ENCODE measurements at places on chromosomes 3 and 15.

- no peak for DNase-seq
These were observed 29.7 kb downstream of the CACNA2D2 start for GRCh38 chr3:50473768-50474167.

GRCh38 chr3:53978386-53978785 lies 86.7 kb upstream of the SELENOK start:
- DNase-seq: no peak

DNA sequence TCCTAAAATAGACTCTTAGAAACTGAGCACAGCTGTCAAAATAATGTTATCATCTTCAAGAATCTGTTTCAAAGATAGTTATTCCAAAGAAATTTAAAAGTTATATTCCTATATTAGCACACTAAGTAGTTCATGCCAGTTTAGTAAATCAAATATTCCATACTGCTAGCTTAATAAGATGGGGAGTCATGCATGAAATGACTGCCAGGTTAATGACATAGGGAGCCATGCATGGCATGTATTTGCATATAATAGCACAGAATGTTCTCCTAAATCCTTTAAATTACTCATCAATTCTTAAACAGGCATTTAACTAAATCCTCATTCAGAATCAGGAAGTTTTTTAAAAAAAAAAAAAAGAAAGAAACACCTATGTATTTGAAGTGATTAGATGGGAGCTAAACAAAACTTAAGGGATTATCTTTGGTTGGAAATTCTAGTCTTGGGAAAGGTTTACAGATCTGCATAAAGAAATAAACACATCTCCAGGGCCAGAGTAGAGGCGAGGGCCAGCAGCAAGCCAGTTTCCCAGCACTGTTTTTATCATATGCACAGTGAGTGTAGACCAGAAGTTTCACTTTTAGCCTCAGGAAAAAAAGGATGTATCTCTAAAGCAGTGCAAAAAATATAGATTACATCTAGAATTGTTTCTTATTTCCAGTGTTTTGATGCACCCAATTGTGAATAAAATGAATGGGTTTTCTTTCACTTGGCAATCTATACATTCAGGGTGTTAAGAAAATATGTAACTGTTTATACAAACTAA lies 366.4 kb upstream of the AGTR1 start:
- no peak for DNase-seq

- DNase-seq: no peak
These were observed 66.2 kb upstream of the THSD4 start for GRCh38 chr15:71048913-71049675.

DNA sequence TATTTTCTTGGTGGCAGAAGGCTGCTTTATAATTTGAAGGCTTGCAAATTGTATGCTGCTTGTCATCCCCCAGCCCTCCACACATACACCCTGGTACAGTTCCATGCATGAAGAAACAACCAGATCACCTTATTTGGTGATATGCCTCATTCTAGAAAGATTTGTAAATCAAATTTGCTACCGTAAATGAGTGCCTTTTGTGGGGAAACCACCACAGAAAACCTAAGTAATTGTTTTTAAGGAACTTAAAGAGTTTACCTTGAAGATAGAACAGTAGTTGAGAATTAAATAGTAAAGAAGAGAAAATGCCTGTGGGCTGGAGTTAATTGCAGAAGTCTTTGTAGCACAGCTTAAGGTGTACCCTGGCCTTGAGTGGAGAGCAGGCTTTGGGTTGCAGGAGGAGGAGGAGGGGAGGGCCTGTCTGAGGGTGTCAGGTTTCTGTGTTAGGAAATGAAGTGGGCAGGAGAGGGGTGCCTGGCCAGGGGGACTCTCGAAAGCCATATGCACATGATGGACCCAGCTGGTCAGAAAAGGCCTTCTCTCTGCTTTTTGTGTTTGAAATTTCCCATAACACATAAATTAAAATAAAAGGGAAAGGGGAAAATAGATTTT lies 6.9 kb downstream of the NIPA2 start:
- no peak for DNase-seq

- no peak for DNase-seq
These were observed 77.9 kb upstream of the ASB14 start for GRCh38 chr3:57370341-57370740.

DNA sequence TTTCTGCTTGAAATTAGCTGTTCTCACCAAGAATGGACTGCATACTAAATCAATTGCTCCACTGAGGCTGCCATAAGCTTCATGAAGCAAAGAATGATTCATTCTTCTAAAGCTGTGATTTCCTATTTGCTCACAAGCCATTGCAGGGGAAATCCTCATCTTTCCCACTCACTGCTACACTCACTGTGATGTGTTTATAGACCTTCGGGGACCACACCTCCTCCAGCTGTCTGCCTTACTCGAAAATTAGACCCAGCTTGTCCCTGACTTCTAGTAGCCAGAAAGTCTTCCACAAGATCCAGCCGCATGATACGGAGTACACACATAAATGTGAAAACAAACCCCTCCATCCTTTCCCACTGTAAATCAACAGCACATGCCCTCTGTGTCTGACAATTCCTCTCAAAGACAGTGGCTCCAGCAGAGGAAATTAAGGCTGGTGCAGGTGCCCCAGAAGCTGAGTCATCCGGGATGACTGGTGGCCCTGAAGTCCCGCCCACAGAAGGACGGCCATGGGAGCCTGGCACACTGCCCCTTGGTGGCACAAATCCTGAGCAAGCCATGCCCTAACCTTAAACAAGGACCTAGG lies 172.0 kb downstream of the STT3B start:
- no peak for DNase-seq

GRCh38 chr15:95302206-95302605 lies 1028.3 kb upstream of the NR2F2 start:
- DNase-seq: no peak

GRCh38 chr15:31016446-31016915 lies 25.1 kb upstream of the MTMR10 start:
- no peak for DNase-seq

DNA sequence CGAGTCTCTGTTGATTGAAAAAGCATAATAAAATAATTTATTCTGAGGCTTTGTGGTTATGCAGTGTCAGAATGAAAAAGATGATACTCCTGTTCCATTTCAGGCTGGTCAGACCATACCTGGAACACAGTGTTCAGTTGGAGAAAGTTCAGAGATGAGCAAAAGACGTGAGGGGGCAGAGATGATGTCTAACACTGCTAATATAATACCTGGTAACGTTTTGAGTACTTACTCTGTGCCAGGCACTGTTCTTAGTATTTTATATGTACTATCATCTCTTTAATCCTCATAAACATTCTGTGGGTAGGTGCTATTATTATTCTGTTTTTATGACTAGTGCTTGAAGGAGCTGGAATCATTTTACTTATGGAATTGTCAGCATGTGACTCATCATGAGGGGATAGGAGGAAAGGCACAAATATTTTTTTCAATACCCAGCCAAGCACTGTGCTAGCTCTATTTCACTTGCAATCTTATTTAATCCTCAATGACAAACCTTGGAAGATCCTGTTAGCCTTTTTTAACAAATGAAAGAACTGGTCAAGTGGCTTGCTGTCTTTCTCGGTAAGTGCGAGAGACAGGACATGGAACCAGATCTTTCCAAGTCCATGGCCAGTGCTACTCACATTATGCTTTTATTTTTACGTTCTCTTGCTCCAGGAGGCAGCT lies 31.8 kb downstream of the IQGAP1 start:
- no peak for DNase-seq

DNA sequence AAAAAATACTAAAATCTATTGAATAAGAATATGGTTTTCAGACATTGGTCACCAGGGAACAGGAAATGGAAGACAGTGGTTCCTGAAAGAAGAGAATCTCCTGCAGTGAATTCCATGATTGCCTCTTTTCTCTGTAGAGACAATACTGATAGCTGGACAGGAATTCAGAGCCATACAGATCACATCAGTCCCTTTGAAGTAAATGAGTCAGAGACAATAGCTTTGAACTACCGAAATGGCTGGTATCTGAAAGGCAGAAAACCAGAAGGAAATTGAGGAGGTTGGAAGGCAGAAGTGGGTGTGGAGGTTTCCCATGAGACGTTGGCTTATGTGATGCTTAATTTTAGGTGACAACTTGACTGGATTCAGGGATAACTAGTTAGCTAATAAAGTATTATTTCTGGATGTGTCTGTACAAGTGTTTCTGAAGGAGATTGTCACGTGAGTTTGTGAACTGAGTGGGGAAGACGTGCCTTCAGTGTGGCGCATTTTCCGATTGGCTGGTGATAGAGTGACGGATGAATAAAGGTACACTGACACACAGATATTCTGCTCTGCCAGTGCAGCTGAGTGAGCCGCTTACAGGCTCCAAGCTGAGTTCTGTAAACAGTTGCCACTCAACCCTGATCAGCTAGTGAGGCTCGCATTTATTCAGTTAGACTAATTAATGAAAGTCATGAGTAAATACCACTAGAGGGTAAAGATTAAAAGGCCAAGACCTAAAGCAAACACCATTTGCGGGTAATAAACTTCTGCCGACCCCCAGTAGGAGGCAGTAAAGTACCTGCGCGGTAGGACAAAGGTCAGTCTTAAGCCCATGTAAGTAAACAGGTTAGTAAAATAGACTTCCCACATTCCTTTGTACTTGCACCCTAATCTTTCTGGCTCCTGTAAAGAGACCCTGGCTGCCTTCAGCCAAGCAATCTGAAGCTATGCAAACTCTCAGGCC lies 1298.6 kb downstream of the SI start:
- no peak for DNase-seq

- no peak for DNase-seq
These were observed 210.7 kb upstream of the TRIM42 start for GRCh38 chr3:140467104-140467577.

Measured in cortex of kidney (tissue), 1 donor.